Activated CD8-positive, alpha-beta memory T cell treated with anti-CD3 and anti-CD28 coated beads for 1 hour (primary cell): ENCODE measurements at places on chromosomes 11 and 22.
A peak's percentile ranks its signal among the peaks of the same experiment; 100 is the strongest.

DNA sequence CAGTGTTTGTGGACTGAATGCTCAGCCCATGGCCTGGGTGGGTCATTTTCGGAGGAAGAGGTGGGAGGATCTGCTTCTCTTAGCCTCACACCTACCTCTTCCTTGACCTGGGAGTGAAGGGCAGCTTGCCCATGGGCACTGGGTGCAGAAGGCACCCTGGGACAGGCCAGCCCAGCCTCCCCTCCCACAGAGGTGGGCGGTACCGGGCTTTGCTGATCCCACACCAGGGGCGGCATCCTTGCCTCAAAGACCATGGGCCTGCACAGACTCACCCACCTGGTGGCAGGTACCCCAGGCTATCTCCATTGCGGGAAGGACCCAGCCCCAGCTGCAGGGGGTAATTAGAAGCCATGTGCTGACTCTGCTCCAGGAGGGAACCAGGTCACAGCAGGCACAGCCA lies 1.5 kb upstream of the PNPLA5 start:
- DNase-seq: no peak

DNA sequence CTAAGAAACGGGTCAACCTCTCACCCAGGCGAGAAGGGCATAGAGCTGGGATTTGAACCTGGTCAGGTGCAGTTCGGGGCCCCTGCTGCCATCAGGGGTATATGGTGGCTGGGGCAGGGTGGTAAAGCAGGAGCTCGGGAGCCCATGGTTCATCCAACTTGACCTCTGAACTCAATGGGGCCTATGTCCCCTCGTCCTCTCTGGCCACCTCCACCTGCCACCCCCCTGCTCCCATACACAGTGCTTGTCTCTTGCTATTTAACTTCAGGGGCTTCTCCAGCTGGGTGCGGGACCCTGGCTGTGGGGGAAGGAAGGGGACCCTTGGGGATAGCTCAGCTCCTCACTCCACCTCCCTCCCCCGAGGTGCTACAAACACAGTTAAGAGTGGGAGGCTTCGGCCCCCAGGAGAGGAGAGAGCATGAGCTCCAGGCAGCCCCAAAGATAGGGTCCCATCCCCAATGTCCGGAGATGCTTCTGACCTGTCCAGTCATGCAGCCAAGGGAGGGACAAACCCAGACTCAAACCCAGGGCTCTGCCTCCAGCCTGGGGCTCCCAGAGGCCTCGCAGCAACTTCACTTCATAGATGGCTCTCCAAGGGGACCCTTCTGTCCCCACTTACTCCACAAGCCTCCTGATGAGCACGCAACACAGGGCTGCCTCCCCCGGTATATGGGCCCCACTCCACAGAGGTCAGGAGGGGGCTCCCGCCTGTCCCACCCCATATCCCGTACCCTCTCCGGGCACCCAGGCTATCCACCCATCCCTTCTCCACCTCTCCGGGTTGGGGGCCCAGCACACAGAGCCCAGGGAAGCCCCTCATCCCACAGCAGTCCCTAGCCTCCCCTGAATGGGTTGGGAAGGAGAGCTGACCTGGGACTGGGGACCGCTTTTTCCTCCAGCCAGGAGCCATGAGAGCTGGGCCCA lies 712 bp downstream of the IL2RB start:
- no peak for DNase-seq

- no peak for DNase-seq
Measured at GRCh38 chr11:74734559-74734925, 3.3 kb upstream of the CHRDL2 start.

GRCh38 chr11:18468961-18469360 lies 13.3 kb downstream of the LDHAL6A start:
- DNase-seq: no peak

GRCh38 chr22:28254396-28254795 lies 335.3 kb upstream of the PITPNB start:
- DNase-seq: no peak

- DNase-seq: no peak
Measured at GRCh38 chr22:42208362-42208761, 62.1 kb downstream of the TCF20 start.

DNA sequence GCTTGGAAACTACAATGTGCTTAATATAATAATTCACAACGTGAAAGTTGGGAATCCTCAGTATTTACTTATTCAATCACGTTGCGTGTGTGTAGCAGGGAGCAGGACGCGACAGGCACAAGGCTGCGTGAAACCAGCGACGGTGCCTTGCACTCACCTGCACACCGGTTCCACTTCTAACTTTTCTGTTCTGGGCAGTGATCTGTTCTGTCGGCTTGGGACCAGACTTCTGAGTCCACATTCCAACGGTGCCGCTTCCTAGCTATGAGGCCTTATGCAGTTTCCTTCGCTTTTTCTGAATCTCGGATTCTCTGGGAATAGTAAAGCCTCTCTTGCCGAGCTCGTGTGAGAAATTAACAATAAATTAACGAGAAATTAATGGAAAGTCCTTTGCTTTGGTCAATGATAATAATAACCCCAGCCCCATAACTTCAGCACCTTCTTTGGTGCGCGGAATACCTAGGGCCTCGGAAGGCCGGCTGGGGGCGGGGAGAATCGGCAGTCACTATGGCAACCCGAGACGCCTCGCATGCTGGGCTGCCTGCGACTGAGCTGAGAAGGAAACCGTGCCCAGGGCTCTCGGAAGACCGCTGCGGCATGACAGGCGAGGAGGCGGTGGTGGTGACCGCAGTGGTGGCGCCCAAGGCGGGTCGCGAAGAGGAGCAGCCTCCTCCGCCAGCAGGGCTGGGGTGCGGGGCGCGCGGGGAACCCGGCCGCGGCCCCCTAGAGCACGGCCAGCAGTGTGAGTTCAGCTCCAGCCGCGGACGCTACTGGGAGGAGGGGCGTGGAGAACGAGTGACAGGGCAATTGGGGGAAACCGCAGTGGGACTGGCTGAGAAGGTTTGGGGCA lies at the start of gene C11orf97:
C11orf97 (plus strand) TSS at position 530 of the 850 bp plus-strand sequence; CDS start at position 598, 68 bp downstream.
- peak; percentile 22 for DNase-seq

- DNase-seq: no peak
Measured at GRCh38 chr22:36938028-36938425, 24.6 kb downstream of the CSF2RB start.

DNA sequence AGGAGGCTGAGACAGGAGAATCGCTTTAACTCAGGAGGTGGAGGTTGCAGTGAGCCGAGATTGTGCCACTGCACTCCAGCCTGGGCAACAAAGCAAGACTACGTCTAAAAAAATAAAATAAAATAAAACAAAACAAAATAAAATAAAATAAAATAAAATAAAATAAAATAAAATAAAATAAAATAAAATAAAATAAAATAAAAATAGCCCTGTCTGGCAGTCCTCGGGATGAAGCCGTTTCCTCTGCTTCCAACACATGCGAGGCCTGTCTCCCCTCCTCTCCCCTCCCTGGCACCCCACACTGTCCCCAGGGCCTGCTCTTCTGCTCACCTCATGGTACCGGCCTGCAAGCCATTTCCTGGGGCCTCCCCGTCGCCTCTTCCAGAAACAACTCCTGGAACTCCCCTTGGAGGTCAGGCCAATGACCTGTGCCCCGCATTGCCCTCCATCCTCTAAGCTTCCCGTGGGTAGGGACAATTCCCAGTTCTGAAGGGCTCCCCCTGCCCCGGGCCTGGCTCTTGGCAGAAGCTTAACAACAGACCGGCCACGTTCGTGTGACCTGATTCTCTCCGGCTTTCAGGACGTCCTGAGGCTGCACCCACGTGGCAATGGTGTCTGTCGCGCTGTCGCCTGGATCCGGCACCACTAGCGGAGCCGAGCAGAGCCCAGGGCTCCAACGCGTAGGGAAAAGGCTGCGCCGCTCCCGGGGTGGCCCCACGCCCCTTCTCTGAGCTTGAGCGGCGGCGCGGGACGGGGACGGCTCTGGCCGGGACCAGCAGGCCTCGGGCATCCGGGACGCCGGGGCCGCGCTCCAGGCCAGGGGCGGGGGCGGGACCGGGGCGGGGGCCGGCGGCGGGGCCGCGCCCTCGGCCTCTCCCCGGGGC lies 456 bp upstream of the PARVB start:
- no peak for DNase-seq

DNA sequence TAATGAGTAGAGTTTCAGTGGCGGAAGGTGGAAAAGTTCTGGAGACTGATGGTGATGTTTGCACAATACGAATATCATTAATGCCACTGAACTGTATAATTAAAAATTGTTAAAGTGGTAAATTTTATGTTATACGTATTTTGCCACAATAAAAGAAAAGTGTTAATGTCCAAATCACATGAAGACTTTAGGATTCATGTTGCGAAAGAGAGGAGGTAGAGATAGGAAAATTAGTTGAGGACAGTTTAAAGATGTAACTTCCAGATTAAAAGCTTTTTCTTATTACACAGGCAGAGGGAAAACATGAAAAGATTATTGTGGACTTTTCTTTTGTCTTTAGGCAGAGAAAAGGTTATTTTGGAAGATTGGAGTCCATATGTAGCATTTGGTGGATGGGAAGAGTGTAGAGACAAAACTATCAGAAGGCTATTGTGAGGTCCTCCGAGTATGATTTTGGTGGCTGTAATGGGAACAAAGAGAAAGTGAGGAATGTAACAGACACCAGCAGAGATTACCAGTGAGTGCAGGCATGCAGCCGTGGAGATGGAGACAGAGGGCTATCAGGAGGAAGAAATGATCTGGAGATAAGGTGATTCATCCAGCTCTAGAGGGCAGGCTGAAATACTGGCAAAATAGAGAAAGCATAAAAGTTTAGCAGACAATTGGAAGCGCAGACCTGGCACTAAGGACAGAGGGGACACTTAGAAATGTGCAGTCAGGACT lies 12.5 kb downstream of the VPS26B start:
- DNase-seq: no peak

DNA sequence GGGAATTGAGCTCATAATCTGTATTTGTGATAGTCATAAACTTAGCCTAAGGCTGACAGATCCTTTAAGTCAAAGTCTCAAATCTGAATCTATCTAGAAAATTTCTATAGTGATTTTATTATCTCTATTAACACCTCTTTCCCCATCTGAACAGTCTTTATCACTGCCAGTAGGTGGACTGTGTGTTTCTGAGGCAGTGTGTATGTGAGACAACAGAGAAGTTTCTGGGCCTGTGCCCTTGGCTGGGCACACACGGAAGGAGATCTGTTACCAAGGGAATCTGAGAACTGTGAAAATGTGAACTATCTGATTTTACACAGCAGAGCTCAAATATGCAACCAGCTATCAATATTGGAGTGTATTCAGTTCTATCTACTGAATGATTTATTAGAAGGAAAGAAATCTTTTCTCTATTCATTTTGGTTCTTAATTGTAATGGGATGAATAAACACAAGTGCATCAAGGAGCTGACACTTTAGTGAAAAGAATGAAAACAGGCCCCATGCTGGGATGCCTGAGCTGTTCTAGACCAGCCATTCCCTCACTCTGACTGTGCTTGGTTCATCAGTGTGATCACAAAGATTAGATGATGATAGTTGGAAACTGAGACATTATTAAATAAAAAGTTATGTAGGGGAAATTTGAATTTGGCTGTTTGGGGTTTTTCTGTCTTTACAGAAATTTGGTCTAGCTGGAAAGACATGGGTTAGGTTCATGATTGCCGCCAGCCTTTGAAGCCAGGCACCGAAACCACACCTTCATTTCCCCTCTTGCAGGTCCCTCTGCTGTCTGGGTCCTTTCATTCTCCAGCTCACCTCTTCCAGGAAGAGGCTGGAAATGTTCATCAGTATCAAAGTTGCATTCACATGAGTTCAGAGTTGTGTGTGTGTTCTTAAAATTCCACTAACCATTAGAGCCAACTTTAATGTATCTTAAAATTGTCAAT lies 68.1 kb downstream of the LIF start:
- DNase-seq: no peak

GRCh38 chr11:23948851-23949250 lies 548.0 kb upstream of the LUZP2 start:
- no peak for DNase-seq

- DNase-seq: no peak
Measured at GRCh38 chr11:10857459-10857708, 469 bp downstream of the ZBED5 start.

GRCh38 chr11:32902089-32902665 lies 9.6 kb downstream of the QSER1 start:
- no peak for DNase-seq

DNA sequence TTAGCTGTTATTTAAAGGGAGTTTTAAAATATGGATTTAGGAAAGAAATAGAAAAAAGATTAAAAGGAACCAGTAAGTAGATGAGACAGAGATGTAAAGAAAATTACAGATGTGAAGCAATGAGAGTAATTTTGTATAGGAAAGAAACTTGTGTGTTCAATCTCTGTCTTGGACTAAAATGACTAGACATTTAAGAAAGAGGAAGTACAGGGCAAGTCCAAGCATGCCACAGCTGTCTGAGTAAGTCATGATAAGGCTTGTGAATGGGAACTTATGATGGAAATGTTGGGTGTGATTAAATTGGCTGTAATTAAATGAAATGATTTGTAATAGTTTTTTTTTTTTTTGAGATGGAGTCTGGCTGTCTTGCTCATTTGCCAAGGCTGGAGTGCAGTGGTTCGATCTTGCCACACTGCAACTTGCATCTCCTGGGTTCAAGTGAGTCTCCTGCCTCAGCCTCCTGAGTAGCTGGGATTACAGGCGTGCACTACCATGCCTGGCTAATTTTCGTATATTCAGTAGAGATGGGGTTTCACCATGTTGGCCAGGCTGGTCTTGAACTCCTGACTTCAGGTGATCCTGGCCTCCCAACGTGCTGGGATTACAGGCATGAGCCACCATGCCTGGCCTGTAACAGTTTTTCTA lies 5.9 kb upstream of the ACY3 start:
- no peak for DNase-seq

- peak; percentile 55 for DNase-seq
Measured at GRCh38 chr11:57345555-57346211, 7.5 kb downstream of the P2RX3 start.

GRCh38 chr22:30325724-30326254 lies 952 bp downstream of the TBC1D10A start:
- DNase-seq: no peak

DNA sequence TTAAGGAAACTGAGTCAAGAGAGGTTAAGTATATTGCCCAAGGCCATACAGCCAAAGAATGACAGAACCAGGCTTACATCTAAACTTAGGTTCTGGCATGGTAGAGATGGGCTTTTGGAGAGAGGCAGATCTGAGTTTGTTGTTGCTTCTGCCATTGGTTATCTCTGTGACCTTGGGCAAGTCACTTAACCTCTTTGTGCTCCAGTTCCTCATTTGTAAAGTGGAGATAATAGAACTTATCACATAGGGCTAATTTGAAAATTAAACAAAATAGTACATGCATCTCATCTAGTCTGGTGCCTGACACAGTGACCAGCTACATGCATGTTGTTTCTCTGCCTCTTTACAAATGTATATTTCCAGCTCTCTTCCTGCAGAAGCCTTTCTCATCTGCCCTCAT lies 47.0 kb upstream of the PLET1 start:
- no peak for DNase-seq

DNA sequence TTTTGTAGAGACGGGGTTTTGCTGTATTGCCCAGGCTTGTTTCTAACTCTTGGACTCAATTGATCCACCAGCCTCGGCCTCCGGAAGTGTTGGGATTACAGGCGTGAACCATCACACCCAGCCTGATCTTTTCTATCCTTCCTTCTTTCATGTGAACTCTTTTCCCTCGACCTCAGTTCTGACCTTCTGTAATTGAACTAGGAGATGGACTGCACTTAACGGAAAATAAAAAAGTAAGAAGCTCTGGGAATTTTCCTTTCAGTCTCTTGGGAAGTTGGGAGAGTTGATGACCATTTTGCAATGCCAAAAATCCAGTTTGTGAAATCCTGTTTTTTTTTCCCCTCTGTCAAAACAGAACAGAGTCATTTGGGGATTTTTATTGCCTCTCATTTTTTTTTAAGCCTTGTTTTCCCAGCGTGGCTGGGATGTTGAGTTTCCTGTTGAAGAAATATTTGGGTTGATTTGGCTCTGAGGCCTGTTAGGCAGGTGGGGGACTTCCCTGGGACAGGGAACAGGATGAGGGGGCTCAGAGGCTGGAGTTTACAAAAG lies 26.9 kb upstream of the CYB5R3 start:
- DNase-seq: no peak
